Esophagus squamous epithelium (tissue), 5 donors: ENCODE measurements at places on chromosomes 4 and X.
A peak's percentile ranks its signal among the peaks of the same experiment; 100 is the strongest.

DNA sequence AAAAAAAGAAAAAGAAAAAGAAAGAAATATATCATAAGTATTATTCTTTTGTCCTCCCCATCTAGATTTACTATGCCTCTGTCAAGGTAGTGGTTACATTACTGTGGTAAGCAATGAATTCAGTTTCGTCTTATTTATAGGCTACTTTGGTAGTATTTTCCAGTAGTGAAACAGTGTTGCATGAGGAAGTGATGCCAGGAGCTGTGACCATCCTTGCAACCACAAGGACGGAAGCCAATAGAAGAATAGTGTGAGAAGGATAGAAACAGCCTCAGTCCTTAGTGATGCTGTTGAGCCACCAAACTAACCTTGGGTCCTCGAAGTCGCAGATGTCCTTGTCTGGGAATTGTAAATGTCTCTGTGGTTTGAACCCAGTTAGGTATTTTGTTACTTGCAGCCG, 328.5 kb downstream of the PPP3CA start:
- H3K27ac ChIP-seq: peak overlapping the region; percentile 66
- H3K36me3 ChIP-seq: no peaks in the 10 kb centered on the region
- H3K4me1 ChIP-seq: peaks cover 33% of the 10 kb centered on the region
- no peak for DNase-seq
- H3K4me3 ChIP-seq: no peak overlapping the region

DNA sequence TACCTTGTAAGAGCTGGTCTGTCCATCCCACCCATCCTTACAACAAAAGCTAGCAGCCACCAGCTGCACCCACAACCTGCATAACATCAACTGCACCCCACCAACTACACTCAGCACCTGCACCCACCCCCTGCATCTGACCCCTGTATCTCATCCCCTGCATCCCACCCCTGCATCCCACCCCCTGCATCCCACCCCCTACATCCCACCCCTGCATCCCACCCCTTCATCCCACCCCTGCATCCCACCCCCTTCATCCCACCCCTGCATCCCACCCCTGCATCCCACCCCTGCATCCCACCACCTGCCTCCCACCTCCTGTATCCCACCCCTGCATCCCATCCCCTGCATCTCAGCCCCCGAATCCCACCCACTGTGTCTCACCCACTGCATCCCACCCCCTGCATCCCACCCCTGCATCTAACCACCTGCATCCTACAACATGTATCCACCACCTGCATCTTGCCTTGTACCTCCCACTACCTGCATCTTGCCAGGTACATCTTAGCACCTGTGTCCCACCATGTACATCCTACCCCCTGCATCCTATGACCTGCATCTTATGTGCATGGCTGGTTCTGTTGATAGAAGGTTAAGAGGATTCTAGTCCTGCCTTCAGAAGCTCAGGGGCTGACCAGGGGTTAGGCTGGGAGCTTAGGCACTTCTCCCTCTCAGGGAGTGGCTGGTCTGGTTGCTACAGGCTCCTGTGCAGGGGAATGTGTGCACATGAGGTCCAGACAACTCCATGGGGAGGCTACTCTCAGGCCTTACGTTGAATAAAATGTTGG, 9.4 kb downstream of the TMEM271 start:
- DNase-seq: no peak
- no peaks in the 10 kb centered on the region for H3K36me3 ChIP-seq
- H3K4me3 ChIP-seq: no peak overlapping the region
- H3K27me3 ChIP-seq: peaks cover 46% of the 10 kb centered on the region

GRCh38 chrX:109826954-109827708, 94.1 kb upstream of the ACSL4 start:
- H3K36me3 ChIP-seq: no peaks in the 10 kb centered on the region
- H3K4me3 ChIP-seq: no peak overlapping the region
- no peaks in the 10 kb centered on the region for H3K4me1 ChIP-seq
- DNase-seq: no peak

- no peaks in the 10 kb centered on the region for H3K4me1 ChIP-seq
- no peak overlapping the region for H3K27ac ChIP-seq
- H3K36me3 ChIP-seq: no peaks in the 10 kb centered on the region
- no peak overlapping the region for H3K4me3 ChIP-seq
Measured at GRCh38 chrX:150936556-150936955, 38.1 kb upstream of the CD99L2 start.

- no peaks in the 10 kb centered on the region for H3K4me1 ChIP-seq
- no peaks in the 10 kb centered on the region for H3K27me3 ChIP-seq
Measured at GRCh38 chr4:80173841-80174240, 23.5 kb upstream of the PRDM8 start.

DNA sequence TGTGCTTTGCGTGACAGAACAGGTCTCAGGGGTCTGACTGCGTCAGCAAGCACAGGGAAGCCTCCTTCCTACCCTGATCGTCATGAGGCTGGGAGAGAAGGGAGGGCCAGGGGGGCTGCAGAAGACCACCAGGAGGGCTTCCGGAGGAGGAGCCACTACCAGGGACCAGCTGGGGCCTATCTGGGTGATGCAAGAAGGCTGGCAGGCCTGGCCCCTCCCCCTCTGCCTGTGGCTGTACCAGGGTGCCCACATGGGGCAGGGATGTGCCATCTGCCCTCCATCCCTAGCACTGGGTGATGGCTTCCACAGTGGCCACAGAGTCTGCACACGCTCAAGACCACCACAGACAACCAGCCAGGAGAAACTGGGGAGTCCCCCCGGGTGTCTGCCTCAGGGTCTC, 116.4 kb upstream of the NKX1-1 start:
- H3K27ac ChIP-seq: no peak overlapping the region
- H3K27me3 ChIP-seq: no peaks in the 10 kb centered on the region
- DNase-seq: no peak
- no peaks in the 10 kb centered on the region for H3K36me3 ChIP-seq

GRCh38 chrX:14697451-14697850, 168.1 kb downstream of the GLRA2 start:
- H3K4me3 ChIP-seq: no peak overlapping the region
- no peaks in the 10 kb centered on the region for H3K4me1 ChIP-seq
- H3K27me3 ChIP-seq: no peaks in the 10 kb centered on the region
- H3K27ac ChIP-seq: no peak overlapping the region
- H3K36me3 ChIP-seq: no peaks in the 10 kb centered on the region

GRCh38 chrX:50103176-50103575, 97.6 kb downstream of the AKAP4 start:
- no peaks in the 10 kb centered on the region for H3K4me1 ChIP-seq
- H3K27me3 ChIP-seq: peaks cover 2% of the 10 kb centered on the region
- no peak for DNase-seq
- H3K36me3 ChIP-seq: no peaks in the 10 kb centered on the region
- no peak overlapping the region for H3K27ac ChIP-seq

DNA sequence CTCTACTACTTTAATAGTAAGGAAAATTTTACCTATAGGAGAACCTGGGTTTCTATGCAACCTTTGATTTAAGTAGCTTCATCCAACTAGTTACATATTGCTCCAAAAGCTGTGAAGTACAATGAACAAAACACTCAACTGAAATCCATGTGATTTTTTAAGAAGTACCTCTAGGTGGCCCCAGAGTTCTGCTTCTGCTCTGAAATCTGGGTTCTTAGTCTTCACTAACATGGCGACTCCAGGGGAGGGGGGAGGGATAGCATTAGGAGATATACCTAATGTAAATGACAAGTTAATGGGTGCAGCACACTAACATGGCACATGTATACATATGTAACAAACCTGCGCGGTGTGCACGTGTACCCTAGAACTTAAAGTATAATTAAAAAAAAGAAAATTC, 73.4 kb upstream of the MAGEB2 start:
- H3K36me3 ChIP-seq: no peaks in the 10 kb centered on the region
- no peak for DNase-seq
- H3K4me3 ChIP-seq: no peak overlapping the region
- H3K27me3 ChIP-seq: no peaks in the 10 kb centered on the region
- no peak overlapping the region for H3K27ac ChIP-seq
- no peaks in the 10 kb centered on the region for H3K4me1 ChIP-seq

- H3K27me3 ChIP-seq: no peaks in the 10 kb centered on the region
- no peak overlapping the region for H3K4me3 ChIP-seq
- H3K4me1 ChIP-seq: no peaks in the 10 kb centered on the region
- no peak for DNase-seq
- no peaks in the 10 kb centered on the region for H3K36me3 ChIP-seq
Measured at GRCh38 chr4:92215476-92215875, 88.3 kb upstream of the GRID2 start.

DNA sequence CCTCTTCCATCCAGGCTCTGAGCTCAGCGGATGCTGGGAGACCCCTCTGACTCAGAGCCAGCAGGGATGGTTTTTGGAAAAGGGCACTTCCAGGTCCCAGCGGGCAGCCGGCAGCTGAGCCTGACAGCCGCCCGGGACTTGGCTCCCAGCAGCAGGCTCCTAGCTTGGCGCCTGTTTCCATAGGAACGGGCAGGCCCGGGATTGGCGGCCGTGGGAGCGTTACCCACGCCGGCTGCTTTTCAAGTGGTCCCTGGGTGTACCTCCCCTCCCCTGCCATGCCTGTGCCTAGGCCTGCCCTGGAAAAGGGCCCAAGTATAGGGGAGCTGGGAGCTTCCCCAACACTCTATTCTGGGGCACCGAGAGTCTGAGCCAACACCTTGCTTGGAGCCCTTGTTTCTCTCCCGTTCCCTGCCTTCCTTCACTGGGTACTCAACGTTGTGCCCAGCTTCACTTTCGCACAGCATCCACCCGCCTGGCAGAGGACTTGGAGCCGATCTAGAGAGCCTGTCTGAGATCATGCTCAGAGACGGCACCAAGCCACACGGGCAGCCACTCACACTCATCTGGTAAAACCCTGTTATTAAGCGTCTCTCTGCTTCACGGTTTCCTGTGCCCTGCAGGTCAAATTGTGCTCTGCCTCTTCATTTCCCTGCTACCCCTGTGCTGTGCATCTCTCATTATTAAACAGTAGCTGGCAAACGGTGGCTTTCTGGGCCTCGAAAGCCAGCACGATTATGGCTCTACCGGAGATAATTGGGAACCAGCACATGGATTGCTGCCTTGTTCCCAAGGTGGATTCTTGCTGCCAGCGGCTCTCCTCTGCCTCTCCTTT, 521.5 kb downstream of the BCOR start:
- no peaks in the 10 kb centered on the region for H3K36me3 ChIP-seq
- no peak overlapping the region for H3K4me3 ChIP-seq
- DNase-seq: no peak
- no peak overlapping the region for H3K27ac ChIP-seq
- H3K4me1 ChIP-seq: no peaks in the 10 kb centered on the region

GRCh38 chrX:74451450-74452198, 30.3 kb downstream of the SLC16A2 start:
- H3K4me3 ChIP-seq: no peak overlapping the region
- H3K27ac ChIP-seq: no peak overlapping the region
- DNase-seq: no peak
- peaks cover 56% of the 10 kb centered on the region for H3K4me1 ChIP-seq
- no peaks in the 10 kb centered on the region for H3K27me3 ChIP-seq

- H3K4me1 ChIP-seq: peaks cover 6% of the 10 kb centered on the region
- DNase-seq: no peak
- no peaks in the 10 kb centered on the region for H3K27me3 ChIP-seq
- no peak overlapping the region for H3K4me3 ChIP-seq
Measured at GRCh38 chr4:84925558-84925957, 40.9 kb downstream of the WDFY3 start.

DNA sequence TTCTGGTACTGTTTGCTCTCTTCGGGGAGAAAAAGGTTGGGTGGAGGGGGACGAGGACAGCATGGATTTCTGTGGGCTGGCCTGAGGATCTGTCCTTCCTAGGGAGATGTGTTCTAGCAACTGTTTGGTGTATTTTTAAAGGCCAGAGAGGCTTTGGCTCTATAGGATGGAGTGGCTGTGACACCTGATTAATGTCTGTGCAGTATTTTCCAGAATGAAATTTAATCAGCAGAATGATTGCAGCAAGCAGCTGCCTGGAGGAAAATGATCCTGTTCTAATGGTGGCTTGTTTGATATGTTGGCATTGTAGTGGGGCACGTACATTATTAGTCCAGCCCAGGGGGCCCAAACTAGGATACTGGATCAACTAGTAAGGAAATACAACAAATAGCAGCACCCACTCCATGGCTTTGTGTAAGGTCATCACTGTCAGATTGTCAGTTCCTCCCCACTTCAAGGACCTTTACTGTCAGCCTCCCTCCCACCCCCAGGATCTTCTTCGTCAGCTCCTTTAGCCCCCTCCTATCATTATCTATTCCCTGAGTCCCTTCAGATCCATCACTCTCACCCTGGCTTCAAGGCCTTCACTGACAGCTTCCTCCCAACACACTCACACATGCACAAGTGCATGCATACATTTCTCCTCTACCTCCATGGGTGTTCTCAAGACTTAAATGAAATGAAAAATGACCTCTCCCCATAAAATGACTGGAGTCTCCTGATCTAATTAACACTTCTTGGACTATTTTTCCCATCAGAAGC, 10.4 kb upstream of the TMEM255A start:
- H3K27me3 ChIP-seq: no peaks in the 10 kb centered on the region
- H3K4me3 ChIP-seq: no peak overlapping the region
- no peak for DNase-seq
